Activated CD4-positive, alpha-beta T cell treated with anti-CD3 and anti-CD28 coated beads for 48 hours (primary cell): ENCODE measurements at places on chromosomes 6 and 20.

GRCh38 chr6:93799226-93799625, 379.9 kb upstream of the EPHA7 start:
- no peak for DNase-seq

- DNase-seq: no peak
Measured at GRCh38 chr6:81769824-81770223, 17.3 kb upstream of the TENT5A start.

DNA sequence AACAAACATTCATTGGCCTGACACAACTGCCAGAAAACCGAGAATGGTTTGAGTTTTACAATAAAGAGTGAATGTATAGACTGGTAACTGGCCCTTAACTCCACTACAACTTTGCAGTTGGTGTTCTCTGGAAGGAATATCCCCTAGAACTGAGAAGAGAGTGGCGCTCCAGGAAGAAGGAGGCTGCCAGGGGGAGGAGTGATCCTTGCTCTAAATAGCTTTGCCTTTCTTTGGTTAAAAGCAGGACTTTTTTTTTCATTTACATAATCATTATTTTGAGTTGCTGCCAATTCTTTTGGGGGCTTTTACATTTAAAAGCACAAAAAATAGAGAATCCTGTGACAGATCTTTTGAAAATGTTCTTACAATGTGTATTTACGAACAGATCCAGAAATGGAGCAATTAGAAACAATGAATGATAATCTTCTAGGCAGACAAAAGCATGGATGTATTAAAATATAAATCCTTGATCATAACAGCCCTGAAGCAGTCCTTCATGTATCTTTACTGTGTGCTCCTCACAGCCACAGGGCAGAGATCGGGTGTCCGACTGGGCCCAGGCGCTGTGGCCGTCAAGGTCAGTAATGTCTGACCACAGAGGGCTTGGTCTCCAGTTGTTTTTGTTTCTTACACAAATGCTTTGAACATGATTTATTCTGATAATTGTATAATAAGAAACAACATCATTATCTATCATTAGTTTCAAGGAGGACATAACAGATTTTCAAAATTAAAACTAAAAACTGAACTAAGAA, 612.2 kb downstream of the HDGFL1 start:
- DNase-seq: no peak

DNA sequence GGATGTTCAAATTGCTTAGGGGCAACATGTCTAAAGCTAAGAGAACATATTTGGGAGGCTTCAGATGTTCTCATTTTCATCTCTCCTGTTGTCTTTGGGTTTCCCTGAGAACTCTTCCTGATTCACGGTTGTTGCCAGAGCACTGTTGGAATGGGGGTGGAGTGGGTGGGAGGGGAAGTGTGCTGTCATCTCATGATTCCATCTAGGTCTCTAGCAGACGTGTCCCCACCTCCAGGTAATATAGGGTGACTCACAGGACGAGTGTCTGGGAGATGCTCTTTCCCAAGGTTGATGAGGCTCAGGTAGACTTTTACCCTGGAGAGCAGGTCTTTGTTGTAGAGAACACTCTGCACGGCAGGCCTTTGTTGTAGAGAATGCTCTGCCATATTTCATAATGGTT, 636.9 kb downstream of the QKI start:
- no peak for DNase-seq

DNA sequence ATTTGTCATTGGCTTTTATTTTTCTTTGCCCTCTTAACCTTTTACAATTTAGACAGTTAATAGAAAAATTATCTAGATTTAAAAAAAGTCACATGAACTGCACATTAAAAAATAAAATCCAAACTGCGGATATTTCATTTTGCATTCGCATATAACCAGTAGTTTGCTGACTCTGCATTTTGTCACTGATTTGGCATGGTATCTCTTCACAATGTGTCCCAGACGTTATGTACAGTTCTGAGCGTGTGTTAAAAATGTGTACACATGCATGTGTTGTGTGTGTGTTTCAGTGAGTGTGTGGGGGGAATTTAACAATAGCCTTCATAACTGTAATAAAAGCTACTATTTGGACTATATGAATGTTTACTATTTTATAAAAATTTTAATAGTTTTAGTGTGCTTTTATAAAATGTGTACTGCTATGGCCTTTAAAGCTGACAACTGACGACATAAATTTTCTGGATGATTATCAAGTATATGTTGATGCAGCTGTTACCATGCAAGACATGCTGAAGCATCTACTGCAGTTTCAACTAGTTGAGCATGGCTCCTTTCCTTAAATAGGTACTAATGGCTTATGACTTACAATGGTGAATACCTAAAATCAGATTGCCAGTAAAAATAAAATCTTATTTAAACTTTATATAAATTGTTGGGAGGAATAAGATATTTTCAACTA, 67.7 kb downstream of the HMGCLL1 start:
- no peak for DNase-seq

GRCh38 chr6:73152966-73153757, 72.1 kb downstream of the KHDC1L start:
- no peak for DNase-seq

- DNase-seq: no peak
Measured at GRCh38 chr6:117927866-117928265, 20.8 kb downstream of the SLC35F1 start.

DNA sequence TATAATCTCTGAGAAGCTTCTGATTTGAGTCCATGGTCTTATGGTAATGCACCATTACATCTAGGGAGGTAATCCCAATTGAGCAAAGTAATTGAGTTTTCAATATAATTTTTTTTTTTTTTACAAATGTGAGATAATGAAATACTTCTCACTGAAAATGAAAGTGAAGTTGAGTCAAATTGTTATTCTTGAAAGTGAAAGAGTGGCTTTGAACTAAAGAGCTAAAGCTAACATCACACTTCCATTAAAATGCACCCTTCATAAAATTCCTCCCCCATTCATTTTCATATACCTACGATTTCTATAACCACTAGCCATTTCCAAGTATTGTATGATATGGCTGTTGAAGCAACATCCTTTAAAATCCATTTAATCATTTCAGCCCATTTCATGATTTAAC, 149.1 kb upstream of the IMPG1 start:
- no peak for DNase-seq

DNA sequence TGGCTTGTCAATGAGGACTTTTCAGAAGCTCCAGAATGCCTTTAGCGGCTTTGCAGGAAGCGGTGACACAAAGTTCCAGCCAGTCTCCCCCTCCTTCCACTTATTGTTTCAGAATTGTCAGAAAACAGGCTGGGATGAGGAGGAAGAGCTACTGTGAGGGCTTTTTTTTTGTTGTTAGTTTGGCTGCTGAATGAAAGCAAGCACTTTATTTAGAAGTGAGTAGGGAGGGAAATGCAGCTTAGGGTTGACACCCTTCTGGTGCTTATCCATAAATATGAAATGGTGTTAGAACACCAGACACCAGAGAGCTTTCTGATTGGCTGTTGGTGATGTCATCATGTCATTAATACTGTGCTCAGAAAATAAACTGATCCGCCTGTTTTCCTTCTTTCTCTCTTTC, 251.5 kb downstream of the SOX4 start:
- no peak for DNase-seq

GRCh38 chr6:160400446-160400845, 52.3 kb downstream of the SLC22A3 start:
- DNase-seq: no peak

GRCh38 chr20:23656372-23656771, 18.6 kb upstream of the CST3 start:
- DNase-seq: no peak

DNA sequence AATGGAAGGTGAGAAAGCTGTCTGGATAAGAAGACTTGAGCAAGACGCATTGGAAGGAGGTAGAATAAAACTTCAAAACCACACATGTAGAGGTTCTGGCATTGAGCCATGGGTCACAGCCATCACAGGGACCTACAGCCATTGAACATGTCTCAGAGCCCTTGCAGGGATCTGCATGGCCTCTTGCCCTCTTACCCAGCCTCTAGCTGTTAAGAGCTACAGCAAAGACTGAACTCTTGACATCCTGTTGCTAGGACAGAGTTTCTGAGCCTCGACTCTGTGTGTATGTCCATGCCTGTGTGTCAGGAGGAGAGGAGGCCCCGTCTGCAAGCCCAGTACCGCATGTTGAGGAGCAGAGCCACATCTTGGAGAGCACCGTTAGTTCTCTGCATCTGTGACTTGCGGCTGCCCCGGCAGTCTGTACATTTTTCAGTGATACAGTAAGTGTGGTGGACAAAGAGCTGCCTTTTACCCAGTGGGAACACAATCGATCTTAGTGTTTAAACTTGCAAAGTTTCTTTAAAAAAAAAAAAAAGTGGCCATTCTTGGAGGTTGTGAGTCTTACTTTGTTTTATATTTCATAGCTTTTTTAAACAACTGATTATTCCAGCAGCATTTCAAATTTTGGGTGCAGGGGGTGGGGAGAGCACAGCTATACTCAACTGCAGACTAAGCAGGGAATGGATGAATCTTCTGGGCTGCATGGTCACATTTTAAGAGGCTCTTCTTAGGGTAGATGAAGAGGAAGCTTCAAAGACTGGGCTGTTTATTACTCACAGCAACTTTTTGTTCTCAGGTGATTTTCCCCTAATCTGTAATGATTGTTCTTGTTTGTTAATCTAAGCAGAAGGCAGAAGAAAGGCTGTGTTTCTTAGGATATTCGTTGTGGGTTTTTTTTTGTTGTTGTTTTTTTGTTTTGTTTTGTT, 88.5 kb downstream of the TBC1D7 start:
- no peak for DNase-seq

- no peak for DNase-seq
Measured at GRCh38 chr6:135006386-135006914, 48.2 kb downstream of the HBS1L start.

- peak; percentile 54 for DNase-seq
Measured at GRCh38 chr6:107668743-107669474, 155.2 kb downstream of the SCML4 start.

DNA sequence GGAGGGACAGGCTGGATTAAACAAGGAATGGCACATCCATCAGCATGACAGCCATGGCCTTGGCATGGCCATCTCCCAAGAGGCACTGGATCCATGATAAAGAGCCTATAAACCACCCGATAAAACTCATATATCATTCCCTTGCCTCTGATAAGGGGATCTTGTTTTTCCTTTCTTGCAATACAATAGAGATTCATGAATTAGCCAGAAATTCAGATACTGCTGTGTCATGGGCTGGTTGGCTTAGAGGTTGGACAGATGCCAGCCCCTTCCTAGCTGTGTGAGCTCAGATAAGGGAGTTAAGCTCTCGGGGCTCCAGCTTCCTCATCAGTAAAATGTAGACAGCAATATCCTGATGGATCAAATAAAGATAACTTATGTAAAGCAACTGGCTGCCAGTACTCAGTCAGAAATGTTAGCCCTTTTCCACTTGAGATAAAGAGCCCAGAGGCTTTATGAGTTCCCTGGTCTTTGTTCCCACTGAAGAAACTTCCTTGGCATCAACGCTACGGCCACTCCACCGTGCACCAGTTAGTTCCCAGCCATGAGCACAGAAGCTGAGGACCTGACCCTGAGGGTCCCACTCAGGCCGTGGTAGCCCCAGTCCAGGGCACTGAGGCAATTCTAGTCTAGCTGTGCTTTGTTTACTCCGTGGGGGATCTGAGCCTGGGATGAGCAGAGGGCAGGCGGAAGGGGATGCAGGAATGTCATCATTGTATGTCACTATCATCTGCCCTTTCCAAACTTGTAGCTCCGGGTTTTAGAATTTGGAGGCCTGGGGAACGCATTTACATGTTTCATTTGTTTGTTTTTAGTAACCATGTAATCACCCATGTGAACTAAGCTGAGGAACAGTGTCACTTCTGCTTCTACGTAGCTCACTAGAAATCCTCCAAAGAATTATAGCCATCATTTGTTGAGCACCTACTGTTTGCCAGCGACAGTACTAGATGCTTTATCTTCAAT, 67.2 kb upstream of the TBC1D7 start:
- no peak for DNase-seq

GRCh38 chr6:62808565-62809293, 402.5 kb upstream of the FKBP1C start:
- no peak for DNase-seq

DNA sequence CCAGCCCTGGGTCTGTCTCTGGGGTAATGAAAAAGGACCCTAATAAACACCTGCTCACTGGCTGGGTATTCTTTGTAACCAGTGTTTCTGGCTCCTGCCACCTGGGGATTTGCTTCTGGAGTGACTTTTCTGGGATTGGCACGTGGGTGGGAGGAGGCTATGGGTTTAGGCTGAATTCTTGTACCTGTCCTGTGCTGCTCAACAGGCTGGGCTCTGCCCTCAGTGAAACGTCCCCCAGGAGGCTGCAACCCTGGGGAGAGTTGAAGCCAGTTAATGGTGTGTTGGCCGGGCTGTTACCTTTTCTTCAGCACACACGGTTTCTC, 6.8 kb downstream of the NPBWR2 start:
- no peak for DNase-seq

- DNase-seq: no peak
Measured at GRCh38 chr6:26472549-26473290, 15.0 kb downstream of the BTN2A1 start.

DNA sequence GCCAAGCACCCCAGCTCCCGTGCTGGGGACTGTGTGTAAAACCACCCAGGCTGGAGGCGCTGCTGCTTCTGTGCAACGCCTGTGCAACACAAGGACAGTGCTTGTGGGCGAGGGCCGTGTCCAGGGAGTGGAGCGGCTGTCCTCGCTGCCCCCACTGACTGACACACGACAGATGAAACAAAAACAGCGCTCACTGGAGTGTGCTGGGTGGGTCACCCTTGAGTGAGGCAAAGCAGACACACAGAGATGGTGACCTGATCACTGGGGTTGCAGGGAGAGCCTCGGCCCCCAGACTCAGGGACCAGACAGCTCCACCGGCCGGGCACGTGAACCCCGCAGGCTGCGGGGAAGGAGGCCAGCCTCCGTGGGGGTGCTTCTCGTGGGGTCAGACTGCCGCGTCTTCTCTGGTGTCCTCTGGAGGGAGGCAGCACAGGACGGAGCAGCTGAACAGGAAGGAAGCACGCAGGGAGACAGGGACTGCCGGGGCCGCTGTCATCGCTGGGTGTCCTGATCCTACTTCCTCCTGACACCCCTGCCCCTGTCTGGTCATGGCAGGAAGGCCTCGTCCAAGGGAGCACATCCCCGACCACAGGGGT, 75.9 kb upstream of the CST7 start:
- DNase-seq: no peak

GRCh38 chr6:32685603-32686002, 19.1 kb upstream of the HLA-DQB1 start:
- no peak for DNase-seq

DNA sequence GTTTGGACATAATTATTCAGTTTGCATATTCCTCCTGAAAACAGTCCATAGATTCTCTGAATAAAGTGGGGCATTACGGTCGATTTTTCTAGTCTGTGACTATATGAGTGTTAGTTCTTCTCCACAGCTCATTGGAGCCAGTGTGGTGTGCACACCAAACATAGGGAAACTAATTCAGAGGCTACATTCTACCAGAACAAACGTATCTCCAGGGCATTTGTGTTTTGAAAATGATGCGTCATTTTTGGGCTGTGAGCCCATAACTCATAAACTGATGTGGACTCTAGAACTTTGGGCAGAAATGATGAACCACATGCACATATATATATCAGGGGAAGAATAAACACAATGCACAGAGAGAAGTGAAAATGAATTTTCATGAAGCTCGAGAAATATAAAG, 41.8 kb downstream of the C6orf58 start:
- DNase-seq: no peak
